Left cardiac atrium (tissue), 4 donors: ENCODE measurements at places on chromosomes 11 and 22.

DNA sequence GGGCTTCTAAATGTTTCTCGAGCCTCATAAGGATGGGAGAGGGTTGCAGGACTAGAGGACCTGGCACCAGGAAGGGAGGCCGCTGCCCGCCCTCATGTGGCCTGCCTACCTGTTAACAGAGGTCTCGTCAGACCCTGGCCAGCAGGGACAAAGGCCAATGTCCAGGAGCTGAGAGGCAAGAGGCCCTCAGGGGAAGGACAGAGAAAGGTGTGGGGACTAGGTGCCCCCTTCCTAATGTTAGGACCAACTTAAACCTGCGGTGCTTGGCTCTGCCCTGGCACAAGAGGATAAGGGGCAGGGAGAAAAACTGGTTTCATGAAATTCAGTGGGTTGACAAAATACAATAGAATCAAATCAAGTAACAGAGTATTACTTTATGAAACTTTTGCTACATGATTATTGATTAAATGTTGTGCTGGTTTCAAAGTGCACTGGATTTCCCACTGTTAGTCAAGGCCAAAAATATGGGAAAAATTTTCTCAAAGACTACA, 20.0 kb upstream of the SYT12 start:
- DNase-seq = no peak

DNA sequence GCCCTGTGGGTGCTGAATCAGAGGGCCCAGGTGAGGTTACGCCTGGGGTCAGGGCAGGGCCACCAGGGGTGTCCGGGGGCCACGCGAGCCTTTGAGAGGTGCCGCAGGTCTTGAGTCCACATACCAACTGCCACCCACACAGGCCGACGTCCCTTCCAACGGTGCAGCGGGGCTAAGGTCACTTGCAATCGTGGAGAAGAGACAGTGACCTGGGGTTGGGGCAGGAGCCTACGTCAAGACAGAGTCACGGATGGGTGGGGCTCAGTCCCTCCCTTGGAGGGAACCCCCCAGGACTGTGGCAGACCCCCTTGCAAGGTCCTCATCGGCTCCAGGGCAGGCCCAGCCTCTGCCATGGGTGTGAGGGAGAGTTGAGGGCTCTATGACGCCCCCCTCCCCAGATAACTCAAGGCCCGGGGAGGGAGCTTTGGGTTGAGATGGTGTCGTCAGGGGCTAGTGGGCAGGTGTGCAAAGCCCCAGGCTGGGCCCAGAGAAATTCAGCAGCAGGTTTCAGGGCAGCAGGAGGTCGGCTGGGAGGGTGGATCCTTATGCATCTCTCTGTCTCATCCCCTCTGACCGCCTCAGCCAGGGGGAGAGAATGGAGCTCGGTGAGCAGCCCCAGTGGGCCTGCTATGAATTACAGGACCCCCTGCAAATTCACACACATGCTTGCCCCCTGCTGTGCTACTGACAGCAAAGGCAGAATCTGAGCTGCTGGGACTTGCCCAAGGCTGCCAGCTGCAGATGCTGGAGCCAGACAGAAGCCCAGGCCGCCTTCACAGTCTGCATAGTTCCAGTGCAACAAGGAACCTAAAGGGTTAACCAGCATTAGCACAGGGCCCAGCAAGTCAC, 60.0 kb downstream of the MYEOV start:
- no peak for DNase-seq

DNA sequence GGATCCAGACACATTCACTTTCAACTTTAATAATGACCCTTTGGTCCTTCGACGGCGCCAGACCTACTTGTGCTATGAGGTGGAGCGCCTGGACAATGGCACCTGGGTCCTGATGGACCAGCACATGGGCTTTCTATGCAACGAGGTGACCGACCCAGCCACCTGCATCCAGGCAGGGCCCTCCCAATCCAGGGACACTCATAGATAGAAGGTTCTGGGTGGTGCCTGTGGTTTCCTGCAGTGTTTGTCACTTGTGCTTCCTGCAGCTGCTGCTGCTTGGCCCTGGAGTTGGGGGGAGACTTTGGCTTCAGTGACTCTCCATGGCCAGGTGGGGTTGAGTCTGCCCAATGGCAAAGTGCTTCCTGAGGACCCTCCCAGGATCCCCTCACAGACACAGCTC, 7.3 kb downstream of the APOBEC3B start:
- no peak for DNase-seq

- DNase-seq = no peak
Measured at GRCh38 chr22:45033136-45033535, 23.3 kb upstream of the PHF21B start.

- DNase-seq = no peak
Measured at GRCh38 chr11:113331441-113331840, 17.1 kb downstream of the TTC12 start.

DNA sequence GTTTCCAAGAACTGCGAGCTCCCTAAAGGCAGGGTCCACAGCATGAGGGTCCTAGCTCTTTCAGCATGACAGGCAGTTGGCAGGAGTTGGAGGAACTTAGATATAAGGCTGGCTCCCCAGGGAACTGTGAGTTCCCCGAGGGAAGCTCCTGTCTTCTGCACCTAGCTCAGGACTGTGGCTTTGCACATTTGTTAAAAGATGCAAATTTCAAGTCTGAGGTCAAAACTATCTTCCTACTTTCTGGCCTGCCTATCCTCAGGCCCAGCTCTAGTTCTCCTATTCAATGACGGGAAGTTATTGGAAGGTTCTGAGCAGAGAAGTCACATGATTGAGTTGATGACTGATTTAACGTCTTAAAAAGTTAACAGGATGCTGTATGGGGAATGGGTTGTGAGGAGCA, 11.7 kb upstream of the UCP3 start:
- no peak for DNase-seq

DNA sequence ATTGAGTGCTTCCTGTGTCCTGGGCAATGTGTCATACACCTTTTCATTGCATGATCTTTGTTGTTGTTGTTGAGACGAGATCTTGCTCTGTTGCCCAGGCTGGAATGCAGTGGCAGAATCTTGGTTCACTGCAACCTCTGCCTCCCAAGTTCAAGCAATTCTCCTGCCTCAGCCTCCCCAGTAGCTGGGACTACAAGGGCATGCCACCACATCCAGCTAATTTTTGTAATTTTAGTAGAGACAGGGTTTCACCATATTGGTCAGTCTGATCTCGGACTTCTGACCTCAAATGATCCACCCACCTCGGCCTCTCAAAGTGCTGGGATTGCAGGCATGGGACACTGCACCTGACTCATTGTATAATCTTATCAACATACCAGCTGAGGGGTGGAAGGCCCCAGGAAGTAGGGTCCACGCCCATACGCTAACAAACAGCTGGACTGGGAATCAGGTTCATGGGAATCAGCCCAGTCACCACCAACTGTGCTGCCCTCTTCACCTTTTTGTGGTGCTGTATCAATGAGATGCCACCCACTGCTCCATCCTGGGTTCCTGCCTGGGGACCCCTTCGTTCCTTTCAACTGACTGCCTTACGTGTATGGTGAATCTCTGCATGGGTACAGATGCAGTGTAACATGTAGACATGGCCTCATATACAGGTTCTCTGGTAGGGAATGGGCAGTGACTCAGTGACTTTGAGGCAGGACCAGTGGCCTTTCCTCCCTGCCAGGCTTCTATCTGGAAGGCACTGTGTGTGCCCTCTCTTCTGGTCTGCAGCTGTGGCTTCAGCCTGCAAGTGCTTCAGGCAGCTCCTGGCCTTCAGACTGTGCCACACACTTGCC, 32.5 kb upstream of the YWHAH start:
- no peak for DNase-seq

DNA sequence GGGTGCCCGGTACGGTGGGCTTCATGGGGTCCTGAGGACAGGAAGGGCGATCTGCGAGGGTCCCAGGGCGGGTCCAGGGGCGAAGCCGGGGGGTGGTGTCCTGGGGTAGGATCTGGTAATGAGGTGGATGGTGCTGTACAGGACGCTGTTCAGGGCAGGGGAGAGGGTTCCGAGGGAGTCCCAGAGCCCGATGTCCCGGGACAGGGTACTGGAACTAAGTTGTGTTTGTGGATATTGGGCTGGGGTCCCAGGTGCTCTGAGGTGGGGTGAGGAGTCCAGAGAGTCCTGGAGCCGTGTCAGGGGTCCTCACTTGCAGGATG, 426 bp downstream of the LZTR1 start:
- DNase-seq = no peak

DNA sequence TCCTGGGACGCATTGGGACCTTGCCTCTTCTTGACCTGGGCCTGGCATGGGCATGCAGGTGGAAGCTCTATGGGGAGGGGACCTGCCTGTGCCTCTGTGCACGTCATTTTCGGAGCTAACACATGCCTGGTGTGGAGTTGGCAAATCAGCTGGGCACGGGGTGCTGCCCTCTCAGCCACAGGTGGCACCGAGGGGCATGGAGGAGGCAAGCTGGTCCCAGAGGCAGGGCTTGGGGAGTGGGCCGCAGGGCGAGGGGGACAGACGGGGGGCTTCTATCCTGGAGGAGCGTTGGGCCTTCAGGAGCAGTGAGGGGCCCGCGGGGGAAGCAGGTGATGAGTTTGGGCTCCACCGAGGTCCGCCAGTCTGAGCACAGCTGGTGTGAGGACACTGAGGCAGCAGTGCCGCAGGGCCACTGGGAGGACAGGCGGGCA, 362.0 kb downstream of the TBC1D22A start:
- no peak for DNase-seq
